ENCODE measurements at places on chromosomes 7 and 10.

DNA sequence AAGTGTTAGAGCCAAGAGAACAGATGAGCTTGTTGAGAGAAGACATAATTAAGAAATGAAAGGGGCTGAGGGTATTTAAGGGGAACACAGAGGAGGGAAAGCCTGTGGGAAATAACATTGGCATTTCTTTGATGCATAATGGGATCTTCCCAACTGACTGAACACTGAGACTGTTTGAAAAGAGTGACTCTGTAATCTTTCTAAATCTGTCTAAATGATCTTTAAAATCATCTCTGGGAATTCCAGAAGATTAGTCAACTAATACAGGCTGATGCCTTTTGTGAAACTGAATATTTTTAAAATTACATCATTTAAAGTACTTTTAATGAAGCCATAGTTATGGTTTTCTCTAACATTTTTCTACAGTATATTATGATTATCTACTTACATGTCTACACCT, 17.4 kb upstream of the SLC35G1 start:
- no peak for DNase-seq

- peak; percentile 65 for DNase-seq
Observed at GRCh38 chr10:67779465-67780203, 58.4 kb downstream of the DNAJC12 start.

DNA sequence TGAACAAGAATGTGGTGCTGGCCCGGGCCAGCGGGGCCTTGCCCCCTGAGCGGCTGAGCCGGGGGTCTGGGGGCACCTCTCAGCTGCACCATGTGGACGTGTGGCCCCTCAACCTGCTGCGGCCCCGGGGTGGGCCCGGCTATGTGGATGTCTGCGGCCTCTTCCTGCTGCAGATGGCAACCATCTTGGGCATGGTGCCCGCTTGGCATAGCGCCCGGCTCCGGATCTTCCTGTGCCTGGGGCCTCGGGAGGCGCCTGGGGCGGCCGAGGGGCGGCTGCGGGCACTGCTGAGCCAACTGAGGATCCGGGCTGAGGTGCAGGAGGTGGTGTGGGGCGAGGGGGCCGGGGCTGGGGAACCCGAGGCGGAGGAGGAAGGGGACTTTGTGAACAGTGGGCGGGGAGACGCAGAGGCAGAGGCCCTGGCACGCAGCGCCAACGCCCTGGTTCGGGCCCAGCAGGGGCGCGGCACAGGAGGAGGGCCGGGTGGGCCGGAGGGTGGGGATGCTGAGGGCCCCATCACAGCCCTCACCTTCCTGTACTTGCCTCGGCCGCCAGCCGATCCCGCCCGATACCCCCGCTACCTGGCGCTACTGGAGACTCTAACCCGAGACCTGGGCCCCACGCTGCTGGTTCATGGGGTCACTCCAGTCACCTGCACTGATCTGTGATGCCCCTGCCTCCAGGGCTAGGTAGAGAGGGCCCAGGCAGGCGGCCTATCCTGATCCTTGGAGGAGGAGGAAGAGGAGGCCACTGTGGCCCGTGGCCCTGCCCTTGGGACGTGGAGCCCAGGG, 1.1 kb upstream of the TRIP6 start:
- DNase-seq, result no peak

DNA sequence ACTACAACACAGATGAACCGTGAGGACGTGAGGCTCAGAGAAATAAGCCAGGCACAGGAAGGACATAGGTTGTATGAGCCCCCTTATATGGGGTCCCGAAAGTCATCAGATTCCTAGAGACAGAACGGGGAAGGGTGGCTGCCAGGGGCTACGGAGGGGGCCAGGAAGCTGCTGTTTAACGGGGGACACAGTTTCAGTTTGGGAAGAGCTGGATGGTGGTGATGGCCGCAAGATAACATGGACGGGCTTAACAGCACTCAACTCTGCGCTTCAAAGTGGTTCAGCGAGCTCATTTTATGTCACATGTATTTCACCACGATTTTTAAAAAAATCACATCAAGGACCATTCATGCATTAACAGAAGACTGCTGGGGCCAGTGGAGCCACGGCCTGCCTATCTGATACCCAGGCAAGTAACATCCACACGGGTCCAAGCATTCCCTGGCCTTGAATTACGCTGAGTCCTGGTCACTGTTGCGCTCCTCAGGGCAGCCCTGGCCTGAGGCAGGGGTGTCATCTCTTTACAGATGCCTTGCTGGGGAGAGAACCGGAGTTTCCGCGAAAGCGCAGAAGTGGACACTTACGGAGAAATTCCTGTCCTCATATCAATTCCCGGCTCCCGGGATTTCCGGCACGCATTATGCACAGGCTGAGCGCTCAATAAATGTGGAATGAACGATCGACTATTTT, 1.5 kb downstream of the CARD11 start:
- no peak for DNase-seq

DNA sequence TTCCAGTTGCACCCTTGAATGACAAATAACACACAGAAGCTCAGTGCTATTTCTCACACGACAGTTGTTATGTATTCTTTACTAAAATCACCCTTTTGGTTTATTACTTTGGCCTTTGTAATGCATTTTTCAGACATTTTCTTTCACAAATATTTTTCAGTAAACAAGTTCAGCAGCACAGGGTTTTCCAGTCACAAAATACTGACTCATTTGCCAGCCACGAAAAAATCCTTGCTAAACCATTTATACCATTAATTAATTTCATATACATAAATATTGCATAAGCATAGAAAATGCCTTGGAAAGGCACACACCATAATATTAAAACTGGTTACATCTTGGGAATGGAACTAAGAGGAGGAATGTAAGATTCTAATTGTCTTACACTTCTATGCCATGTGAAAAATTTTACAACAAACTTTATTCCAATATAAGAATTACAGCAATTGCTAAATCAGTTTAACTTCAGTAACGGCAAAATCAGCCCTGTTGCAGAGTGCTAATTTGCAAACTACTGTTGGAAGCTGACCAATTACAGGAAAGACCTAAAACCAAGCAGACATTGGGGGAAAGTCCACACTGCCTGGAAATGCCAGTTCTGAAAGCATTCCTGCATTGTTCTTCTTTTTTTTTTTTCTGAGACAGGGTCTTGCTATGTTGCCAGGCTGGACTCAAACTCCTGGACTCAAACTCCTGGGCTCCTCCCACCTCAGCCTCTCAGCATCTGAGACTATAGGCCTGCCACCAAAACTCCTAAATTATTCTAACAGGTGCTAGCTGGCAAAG, 31.6 kb upstream of the PBLD start:
- DNase-seq, result no peak

- no peak for DNase-seq
Observed at GRCh38 chr7:111594602-111595001, 32.3 kb upstream of the IMMP2L start.

GRCh38 chr7:25839084-25839769, 312.8 kb upstream of the NFE2L3 start:
- DNase-seq, result no peak

- no peak for DNase-seq
Observed at GRCh38 chr10:49089557-49090188, 25.6 kb downstream of the VSTM4 start.

DNA sequence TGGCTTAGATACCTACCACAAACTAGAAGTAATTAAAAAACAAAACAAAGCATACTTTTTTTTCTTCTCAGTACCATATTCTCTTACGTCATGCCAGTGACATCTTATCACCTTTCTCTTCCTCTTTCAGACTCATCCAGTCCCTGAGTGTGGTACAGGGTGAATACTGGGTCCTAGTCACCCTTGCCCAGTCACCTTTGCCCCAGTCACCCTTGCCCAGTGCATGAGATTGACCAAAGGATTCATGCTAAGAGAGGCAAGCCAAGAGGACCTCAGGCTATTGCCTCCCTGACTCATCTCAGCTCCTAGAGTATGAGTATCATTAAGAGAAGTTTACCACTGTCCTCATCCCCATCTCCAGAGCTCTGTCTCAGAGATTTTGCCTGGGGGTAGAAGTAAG, 10.0 kb upstream of the TSPAN12 start:
- no peak for DNase-seq

DNA sequence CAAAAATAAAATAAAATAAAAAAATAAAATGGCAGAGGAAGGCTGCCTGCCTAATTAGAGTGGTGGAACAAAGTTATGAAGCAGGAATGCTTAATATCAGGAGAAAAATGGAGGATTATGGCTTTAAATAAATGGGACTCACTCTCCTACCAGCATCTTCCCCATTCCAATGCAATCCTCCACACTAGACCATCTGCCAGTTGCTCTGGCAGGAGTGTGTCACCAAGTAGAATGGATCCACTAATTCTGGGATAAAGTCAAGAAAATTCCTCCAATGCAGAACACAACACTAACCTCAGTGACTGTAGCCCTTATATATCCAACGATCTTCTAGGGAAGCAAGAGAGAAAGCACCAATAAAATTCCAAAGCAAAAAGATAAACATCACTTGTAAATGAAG, 112.5 kb upstream of the ARID5B start:
- no peak for DNase-seq

DNA sequence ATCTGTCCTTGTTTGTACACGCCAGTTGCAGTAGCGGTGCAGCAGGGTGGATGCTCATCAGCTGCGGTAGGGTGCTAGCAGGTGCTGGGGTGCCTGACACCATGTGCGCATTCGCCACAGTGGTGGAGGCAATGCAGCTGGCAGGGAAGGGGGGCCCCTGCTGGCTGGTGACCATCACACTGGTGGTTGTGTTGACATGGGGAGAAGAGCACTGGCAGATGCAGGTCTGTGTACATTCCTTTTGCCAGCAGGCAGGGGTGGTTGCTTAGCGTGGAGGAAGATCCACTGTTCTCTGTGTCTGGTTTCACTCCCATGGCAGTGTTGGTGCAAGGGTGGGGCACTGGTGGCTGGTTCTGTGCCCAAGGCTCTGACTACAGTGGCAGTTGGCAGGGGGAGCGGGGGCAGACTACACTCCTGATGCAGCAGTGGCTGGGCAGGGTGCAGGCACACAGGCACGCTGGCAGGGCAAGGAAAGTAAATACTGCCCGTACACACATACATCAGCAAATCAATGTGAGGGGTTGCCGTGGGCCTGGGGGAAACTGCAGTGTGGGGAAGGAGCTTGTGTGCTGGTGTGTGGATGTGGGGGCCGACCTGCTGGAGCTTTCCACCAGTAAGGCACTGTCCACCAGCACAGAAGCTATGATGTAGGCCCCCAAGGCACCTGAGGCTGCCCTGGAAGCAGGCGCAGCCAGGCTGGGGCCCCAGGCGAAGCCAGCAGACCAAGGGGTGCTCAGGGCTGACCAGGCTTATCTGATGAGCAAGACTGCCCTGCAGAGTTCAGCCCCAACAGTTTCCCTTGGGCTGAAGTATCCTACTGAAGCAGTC, 87.2 kb upstream of the UNC5B start:
- no peak for DNase-seq
